Activated T-helper 1 cell treated with Interleukin-2 at 50 U/mL for 16 hours (primary cell): ENCODE measurements at places on chromosomes 3 and 15.

GRCh38 chr3:130316169-130316568 lies 29.3 kb upstream of the COL6A5 start:
- DNase-seq = no peak

DNA sequence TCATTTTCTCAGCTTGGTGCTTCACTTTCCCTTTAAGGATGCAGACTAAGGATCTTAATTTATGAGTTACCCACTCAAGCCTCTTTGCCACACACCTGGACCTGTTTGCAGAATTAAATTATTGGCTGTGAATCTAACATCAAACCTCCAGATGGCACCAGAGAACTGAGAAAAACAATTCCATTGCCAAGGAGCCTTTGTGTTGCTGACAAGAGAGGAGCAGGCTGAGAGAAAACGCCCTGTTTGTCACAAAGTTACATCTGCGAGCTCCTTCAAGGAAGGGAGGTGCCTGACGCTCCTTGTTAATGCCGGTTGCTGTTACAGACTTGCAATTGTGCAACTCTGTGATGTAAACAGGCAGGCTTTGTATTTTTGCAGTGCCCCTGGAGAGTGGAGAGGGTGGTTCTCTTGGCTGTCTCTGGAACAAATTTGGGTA lies 36.3 kb upstream of the TMC3 start:
- DNase-seq = no peak

DNA sequence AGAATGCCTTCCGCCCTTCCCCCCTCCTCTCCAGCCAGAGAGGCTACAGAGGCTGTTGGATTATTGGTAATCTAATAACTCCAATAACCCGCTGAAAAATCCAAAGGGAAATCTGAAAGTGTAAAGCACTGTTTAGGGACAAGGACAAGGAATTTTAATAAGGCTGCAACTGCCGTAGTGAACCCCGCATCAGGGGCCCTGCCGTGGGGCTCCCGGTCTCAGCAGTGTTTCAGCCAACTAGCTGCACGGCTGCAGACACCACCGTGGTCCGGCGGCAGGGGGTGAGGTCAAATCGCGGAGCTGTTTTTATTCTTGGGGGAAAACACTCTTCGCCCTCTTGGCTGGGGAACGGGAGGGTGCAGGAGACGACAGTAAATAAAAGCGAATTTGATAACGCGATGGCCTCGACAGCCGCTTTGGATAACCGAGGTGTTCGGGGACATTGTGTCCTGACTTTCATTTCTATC lies 6.1 kb downstream of the BCL6 start:
- no peak for DNase-seq

DNA sequence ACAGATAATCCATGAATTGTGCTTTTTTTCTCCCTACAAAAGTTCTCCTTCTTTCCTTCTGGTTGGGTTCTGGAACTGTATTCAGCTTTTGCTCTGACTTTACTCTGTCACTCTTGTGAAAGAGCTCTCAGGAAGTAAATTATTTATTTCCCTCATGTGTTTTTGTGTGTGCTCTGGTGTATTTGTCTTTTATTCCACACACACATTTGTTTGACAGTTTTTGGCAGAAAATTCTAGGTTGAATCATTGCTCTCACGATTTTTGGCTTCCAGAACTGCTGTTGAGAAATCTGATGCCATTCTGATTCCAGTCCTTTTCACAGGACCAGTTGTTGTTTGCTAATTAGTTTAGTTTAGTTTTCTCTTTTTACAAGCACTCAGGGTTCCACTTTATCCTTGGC lies 172.8 kb downstream of the PLCH1 start:
- no peak for DNase-seq

GRCh38 chr3:35320646-35321407 lies 318.5 kb upstream of the ARPP21 start:
- DNase-seq = no peak

GRCh38 chr3:64932666-64933342 lies 245.0 kb upstream of the ADAMTS9 start:
- DNase-seq = no peak

GRCh38 chr15:40053079-40053830 lies 14.3 kb upstream of the SRP14 start:
- DNase-seq = no peak

DNA sequence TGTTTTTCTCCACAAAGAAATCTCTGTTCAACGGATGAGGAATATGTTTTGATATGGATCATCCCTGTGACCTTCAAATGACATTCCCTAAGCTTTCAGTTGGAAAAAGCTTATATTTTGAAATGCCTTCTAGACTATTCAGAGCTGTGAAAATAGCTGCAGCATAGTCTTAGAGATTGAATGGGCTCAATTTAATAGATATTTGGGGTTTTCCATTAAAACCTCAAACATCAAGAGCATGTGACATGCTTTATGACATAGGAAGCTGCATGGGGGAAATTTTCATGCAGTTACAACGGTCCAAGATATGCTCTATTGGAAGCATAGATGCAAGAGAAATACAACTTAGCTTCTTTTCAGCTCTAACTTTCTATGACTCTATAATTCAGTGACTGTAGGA lies 102.8 kb downstream of the LSAMP start:
- no peak for DNase-seq

DNA sequence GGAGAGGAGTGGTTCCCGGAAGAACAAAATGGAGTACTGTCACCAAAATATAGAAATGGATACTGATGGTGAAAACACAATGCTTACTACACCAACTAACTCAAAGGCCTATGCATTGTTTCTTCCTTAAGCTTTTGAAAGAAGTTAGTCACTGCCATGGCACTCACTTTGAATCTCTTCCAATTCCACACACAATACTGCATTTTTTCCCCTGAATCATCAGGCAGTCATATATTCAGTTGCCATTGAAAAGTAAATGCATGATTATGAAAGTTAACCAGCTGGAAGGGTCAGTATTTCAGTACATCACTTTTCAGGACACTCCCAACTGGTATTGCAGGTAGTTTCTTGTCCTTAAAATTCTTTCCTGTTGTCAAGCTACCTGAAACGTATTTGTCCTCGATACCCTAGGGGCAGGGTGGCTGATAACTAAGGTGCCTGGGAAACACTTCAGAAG lies 9.0 kb upstream of the LRRFIP2 start:
- DNase-seq = no peak

DNA sequence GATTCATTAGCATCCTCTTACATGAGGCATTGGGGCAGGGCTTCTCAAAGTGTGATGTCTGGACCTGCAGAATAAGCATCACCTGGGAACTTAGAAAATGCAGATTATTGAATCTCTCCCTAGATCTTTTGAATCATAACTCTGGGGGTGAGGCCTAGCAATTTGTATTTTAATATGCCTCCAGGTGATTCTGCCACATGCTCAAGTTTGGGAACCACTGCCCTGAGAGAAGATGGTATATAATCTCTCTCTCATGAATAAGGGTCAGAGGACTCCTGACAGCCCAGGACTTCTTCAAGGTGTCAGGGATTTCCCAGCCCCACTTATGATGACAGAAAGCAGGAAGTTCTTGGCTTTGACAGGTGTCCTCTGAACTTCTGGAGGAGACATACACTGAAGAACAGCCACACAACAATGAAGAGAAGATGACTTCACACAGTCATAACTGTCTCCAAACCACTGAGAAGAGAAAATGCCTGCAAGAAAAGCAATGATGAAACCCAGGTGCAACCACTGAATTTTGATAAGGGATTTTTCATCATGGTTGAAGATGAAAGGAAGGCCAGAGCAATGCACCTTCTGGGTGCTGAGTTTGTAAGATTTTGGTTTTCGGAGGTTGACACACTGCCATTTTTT lies 211.9 kb upstream of the MRPL3 start:
- no peak for DNase-seq
